ENCODE measurements at places on chromosomes 7 and 10.

- no peak for DNase-seq
These were observed 43.4 kb downstream of the SH3PXD2A start for GRCh38 chr10:103812004-103812403.

DNA sequence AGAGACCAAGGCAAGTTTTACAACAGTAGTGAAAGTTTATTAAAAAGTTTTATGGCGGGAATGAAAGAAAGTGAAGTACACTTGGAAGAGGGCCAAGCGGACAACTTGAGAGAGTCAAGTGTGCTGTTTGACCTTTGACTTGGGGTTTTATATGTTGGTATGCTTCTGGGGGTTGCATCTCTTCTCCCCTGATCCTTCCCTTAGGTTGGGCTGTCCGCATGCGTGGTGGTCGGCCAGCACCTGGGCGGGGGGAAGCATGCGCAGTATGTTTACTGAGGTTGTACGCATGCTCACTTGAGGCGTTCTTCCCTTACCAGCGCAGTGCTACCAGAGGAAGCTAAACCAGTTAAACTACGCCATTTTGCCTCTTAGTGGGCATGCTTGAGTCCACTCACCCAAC, 31.9 kb downstream of the NUP42 start:
- no peak for DNase-seq

DNA sequence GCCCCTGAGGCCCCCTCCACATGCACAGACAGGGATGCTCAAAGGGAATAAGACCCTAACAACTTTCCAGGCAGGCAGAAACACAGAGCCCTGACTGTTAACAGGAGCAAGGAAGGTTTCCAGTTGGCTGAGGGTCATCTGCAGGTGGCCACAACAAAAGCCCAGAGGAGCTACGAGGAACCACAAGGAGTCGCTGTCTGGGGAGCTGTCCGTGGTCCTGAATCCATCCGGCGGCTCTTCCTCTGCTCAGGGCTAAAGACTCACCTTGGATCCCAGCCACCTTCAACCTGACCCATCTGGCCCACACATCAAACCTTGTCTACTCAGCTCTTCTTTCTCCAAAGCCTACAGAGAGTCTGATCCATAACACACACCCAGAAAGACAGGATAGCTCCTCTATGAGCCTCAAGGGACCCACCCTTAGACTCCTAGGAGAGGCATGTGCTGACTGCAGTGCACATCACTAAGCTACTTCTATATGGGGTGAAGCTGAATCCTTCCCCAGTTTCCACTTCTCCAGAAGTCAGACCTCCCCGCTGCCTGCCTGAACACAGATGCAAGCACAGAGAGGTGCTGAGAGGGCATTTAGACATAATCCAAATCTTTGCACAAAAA, 104.0 kb downstream of the SLIT1 start:
- DNase-seq: no peak

DNA sequence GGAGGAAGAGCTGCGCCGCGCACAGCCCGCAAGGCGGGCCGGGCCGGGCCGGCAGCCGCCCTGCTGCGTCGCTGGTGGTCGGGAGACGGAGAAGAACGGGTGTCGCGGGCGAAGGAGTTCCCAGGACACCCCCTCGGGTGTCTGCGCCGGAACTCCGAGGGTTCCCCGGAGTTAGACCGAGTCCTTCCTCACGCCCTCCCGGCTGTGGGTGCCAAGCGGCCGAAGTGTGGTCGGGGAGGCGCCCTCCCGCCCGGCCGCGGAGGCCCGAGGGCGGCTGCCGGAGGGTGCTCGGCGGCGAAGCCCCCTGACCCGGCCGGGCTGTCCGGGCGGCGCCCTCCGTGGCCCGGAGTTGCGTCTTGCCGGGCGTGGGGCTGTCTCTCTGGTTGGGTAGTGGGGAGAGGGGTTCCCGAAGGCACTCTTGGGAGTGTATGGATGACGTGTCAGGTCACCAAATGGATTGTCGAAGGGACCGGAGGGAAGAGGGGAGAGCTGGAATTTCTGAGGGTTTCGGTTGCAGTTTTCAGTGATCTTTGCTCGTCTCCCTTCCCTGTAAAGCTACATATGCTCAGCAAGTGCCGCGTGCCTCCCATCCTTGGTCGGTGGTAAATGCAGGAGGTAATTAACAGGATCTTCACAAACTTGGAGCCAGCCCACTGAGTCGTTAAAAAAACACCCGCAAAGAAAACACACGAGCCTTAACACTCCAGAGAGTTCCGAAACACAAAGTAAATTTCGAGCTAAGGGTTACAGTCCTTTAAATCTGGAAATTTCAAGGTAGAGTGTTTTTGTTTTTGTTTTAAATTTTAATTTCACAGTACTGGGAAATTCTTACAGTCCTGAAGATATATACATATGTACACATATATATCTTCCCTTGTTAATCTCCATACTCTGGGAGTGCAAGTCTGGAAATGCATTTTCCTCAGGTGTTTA, 871 bp downstream of the ST7 start:
- DNase-seq: peak; percentile 63

- no peak for DNase-seq
These were observed 2.5 kb downstream of the SH3PXD2A start for GRCh38 chr10:103852856-103853255.

- no peak for DNase-seq
These were observed 275.3 kb upstream of the MKLN1 start for GRCh38 chr7:131052285-131052904.

DNA sequence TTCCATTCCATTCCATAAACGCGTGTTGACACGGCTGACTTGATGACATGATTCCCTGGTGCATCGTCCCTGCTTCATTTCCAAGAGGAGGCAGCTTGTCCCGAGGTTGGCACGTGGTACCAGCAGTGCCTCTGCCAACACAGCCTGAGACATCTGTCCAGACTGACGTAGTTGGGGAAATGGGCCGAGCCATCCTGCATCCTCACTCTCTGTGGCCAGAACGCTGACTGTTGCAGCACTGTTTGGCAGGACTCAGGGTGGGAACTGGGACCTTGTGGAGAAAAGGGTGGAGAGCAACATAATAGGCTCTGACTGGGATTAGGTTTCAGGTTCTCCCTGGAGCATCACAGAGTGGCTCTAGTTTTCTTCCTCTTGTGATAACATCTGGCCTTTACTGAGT, 118.6 kb upstream of the BTBD16 start:
- DNase-seq: no peak

GRCh38 chr10:97686962-97687784, at the start of gene AVPI1:
Gene AVPI1, minus strand, starts transcription at chr10:97687241. Its CDS starts 7,336 bp downstream, at chr10:97679905.
- peak; percentile 93 for DNase-seq

DNA sequence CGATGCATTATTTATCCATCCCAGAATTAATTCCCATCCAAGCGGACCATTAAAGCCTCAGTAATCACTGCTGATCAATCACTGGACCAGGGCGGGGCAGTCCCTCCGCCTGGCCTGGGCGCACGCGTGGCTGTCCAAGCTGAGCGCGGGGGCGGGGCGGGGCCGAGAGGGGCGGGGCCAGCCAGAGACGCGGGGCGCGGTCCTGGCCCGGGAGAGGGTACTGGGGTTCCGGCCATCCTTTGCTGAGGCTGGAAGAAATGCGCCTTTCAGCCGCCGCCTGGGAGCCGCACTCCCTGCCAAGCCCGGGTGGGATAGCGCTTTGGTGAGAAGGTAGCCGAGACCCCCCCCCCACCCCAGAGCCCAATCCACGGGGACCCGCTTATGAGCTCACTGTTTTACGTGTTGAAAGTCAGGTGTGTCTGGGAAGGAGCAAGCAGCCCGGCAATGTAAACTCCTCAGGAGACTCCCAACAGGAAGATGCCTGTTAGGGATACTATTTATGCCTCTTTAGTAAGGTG, at the start of gene ARHGAP22:
TSS of gene ARHGAP22 (minus strand) at position 83 of the 518 bp plus-strand sequence. CDS start 277 bp downstream, outside the sequence.
- DNase-seq: peak; percentile 29

All from foreskin keratinocyte (primary cell).